ENCODE measurements at places on chromosomes 12 and 14.

DNA sequence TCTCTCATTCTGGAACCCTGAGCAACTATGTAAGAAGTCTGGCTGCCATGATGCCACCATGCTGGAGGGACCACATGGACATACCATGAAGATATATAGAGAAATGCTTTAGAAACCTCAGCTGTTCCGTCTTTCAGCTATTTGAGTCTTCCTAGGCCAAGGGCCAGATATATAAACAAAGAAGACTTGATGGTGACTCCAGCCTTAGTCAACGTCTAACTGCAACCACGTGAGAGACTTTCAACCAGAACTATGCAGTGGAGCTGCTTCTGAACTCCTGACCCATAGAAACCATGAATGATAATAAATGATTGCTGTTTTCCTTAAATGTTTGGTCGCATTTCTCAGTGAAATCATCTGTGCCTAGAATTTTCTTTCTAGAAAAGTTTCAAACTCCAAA lies 20.0 kb upstream of the KITLG start:
- DNase-seq: no peak

DNA sequence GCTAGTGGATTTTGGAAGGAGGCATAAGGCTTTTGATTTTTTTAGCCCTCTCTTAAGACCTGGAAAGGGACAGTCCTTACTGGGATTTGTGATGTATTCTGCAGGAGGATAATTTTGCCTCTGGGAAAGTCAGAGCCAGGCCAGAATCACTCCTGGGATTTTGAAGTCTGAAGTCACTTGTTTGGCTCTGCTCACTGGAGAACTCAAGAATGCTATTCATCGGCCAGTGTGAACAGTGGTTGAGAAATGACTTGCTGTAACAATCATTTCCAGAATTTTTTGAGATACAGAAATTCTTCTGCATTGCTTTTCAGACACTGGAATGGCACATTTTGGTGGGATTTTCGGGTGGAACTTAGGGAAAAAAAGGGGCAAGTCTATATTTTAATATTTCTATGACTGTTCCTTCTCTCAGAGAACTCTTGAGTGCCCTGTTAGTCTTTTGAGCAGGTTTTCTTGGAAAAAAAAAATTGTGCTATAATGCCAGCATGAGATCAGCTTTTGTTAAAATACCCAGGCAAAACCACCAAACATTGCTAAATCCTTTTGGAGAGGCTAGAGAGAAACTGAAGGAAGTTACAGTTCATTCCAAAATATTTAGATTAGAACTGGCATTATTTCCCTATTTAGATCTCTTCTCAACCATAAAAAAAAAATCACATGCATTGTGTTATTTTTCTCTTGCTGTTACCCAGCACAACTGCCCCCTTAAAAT lies 26.1 kb upstream of the BHLHE41 start:
- no peak for DNase-seq

DNA sequence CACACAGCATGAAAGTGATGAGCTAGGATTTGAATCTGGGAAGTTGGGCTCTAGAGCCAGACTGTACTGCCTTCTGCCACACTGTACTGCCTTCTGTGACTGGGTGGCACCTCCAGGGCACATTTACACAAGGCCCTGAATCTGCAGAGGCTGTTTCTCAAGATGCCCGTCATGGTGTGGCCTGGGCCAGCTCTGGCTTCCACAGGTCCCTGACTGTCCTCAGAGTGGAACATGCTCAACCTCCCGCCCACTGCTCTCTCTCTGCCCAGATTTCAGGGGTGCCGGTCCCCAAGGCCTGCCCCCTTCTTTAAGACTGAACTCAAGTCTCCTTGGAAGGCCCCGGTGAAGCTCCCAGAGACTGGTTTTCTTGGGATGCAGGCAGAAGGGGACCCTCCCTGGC lies 50.2 kb downstream of the C14orf132 start:
- DNase-seq: no peak

GRCh38 chr14:74575507-74575906 lies 36.5 kb downstream of the LTBP2 start:
- DNase-seq: no peak

GRCh38 chr14:95664546-95664945 lies 21.7 kb upstream of the TCL1B start:
- no peak for DNase-seq

DNA sequence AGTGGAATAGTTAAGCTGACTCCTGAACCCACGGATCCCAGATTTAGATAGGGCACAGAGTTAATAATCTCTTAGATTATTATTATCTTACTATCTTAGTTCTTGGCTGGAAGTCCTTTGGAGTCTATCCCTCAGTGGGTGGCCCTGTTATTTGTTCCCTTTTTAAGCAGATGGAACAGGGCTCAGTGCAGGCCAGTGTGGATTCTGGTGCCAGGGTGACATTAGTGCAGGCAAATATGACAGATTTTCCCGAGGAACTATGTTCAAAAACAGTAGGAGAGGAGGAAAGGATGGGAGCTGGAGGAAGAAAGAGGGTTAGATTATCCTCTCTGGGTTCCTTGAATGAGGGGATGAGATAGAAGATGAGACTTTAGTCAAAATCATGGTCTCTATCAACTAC lies 41.4 kb upstream of the CISTR start:
- DNase-seq: no peak

- DNase-seq: no peak
Measured at GRCh38 chr14:54568821-54569595, 2.1 kb downstream of the SAMD4A start.

DNA sequence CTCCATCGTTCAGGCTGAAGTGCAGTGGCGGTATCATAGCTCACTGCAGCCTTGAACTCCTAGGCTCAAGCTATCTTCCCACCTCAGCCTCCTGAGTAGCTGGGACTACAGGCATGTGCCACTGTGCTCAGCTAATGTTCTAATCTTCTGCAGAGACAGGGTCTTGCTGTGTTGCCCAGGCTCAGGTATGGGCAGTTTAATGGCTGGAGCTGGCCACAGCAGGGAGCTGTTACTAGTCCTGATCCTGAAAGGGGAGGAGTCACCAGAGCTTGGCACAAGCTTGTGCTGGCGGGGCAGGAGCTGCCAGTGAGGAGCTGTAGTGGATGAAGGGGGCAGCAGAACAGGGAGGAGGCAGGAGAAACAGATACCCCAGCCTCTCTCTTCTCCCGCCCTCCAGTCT lies 10.6 kb downstream of the TMEM120B start:
- DNase-seq: no peak

- no peak for DNase-seq
Measured at GRCh38 chr12:88955531-88955930, 375.3 kb upstream of the KITLG start.

- DNase-seq: no peak
Measured at GRCh38 chr12:65741656-65742017, 82.6 kb upstream of the HMGA2 start.

GRCh38 chr12:64042911-64043310 lies 179.2 kb downstream of the KICS2 start:
- DNase-seq: no peak

DNA sequence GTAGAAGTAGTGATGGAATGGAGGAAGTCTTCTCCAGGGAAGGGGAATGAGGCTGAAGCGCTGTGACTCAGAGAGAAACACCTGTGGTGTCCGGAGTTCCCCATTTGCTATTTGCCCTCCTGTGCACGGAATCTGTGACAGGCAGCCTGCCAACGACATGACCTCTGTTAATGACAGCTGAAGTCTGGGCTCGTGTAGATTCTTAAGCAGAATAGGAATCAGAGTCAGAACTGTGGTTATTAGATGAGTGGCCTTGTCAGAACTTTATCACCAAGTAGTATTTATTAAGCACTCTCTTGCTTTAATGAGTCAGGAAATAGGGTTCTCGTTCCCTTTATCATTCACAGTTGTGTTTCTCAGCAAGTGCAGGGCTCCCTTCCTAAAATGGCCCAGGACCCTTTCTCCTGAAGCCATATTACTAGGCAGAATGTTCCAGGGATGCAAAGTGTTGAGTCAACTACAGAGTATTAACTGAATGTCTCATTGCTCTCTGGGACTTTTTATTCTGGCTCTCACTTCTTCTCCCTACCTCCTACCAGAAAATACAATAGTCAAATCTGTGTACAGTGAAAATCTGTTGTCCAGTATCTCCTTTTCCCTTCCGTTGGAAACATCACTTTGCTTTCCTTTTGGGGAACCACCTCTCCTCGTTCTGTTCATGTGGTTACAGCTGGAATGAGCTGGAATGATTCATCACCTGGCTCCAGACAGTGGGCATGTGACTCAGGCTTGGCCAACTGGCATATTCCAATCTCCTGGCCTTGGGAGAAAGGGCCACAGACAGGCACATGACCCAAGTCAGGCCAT lies 77.8 kb upstream of the MAX start:
- DNase-seq: peak; percentile 82

GRCh38 chr12:57627501-57628279 lies 5.3 kb downstream of the B4GALNT1 start:
- DNase-seq: peak; percentile 26

- peak; percentile 84 for DNase-seq
Measured at GRCh38 chr12:118055144-118055557, 5.8 kb downstream of the WSB2 start.

GRCh38 chr14:90344331-90345238 lies 12.8 kb upstream of the NRDE2 start:
- DNase-seq: no peak

DNA sequence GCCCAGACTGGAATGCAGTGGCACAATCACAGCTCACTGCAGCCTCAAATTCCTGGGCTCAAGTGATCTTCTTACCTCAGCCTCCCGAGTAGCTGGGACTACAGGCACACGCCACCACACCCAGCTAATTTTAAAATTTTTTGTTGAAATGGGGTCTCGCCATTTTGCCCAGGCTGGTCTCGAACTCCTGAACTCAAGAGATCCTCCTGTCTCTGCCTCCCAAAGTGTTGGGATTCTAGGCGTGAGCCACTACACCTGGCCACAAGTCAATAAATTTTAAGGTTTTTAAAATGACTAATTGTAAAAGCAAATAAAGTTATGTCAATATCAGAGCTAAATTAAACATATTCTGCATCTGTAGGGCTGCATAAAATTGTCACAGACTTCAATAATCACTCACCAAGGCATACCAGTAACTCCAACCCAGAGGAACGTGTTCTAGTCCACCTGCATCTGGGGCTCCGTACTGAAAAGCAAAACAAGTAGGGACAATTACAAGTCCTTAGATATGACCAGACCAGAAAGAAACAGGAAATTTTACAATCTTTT lies 13.9 kb downstream of the GNS start:
- no peak for DNase-seq

- DNase-seq: no peak
Measured at GRCh38 chr14:50941151-50941550, 3.1 kb downstream of the PYGL start.

DNA sequence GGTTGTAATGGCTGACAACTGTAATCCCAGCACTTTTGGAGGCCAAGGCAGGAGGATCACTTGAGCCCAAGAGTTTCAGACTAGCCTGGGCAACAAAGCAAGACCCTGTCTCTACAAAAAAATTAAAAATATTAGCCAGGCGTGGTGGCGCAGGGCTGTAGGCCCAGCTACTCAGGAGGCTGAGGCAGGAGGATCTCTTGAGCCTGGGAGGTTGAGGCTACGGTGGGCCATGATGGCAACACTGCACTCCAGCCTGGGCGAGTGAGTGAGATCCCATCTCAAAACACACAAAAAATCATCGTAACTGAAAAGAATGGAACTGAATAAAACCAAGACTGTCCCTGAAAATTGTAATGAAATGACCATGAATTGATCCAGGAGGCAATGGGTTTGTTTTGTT lies 6.1 kb downstream of the CAMKK2 start:
- no peak for DNase-seq

GRCh38 chr14:90382491-90383125 lies 14.2 kb upstream of the CALM1 start:
- peak; percentile 65 for DNase-seq

DNA sequence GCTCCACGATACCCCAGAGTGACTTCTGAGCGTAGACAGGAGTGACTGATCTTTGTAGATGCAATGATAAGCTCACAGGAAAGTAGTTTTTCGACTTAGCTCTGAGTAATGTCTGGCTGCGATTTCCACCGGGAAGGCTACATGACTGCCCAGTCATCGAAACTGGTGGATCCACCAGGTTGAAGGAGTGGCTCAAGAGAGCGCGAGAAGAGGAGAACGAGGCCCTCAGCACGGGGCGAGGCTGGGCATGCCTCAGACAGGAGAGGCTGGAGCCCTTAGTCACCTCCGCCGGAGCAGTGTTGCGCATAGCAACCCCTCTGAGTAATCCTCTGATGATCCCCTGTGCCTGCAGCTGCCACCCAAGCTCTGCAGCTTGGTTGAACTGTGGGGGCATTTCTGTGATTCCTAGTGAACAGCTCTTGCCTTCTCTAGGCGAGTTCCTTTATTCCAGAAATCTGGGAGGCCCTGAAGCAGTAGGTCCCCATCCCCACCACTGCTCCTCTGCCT lies 25.6 kb downstream of the ELK3 start:
- DNase-seq: no peak

DNA sequence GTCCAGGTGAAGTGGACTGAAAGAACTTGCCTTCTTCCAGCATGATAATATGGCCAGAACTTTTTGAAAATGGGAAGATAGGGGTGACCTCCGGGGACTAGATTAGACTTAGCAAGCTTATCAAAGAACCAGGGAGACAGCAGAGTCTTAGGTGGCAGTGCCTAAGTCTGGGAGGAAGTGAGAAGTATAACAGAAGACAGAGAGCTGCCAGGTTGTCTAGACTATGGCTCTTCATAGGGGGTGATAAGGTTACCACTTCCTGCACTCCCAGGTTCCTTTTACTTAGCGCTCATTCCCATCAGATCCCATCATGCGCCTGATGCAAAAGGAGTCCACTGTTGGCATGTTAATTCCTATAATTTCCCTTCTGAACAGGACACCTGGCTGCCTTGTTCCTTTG lies 69.9 kb downstream of the PLXNC1 start:
- no peak for DNase-seq

GRCh38 chr14:77849711-77850110 lies 49.8 kb downstream of the ADCK1 start:
- DNase-seq: no peak

- DNase-seq: no peak
Measured at GRCh38 chr12:66960704-66961690, 282.1 kb upstream of the GRIP1 start.

- peak; percentile 47 for DNase-seq
Measured at GRCh38 chr12:28057856-28058615, 85.5 kb upstream of the PTHLH start.

DNA sequence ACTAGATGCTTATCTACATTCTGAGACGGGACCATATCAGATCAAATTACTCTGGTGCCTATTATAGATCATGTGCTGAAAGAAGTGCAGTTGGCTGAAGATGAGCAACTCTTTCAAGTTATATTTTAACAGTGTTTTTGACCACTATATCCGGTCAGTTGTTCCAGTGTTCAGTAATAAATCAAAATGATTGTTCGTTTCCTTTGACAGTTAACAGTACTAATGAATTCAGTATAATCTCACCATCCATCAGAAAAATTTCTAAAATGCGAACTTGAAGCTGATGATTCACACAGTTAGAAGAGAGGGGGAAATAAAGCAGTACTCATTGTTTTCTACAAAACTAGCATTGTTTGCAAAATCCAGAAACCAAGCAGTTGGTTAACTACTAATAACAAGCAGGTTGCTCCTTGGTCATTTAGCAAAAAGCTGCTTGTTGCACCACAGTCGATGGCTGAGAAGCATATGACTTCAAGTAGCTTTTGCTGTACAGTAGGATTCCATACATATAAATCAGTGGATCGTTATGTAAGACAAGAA lies 2.3 kb downstream of the RPS6KA5 start:
- peak; percentile 62 for DNase-seq

- no peak for DNase-seq
Measured at GRCh38 chr12:57112492-57113294, 1.5 kb upstream of the STAT6 start.

Measured in activated CD4-positive, alpha-beta T cell treated with anti-CD3 and anti-CD28 coated beads, Interleukin-2, amount 50 U/mL, for 16 hours (primary cell).